MCF 10A (cell line): ENCODE measurements at places on chromosomes 5 and 9.

- DNase-seq: peak; percentile 91
Measured at GRCh38 chr5:72015103-72015548, 92.1 kb upstream of the MAP1B start.

GRCh38 chr5:58407042-58407719, 52.7 kb downstream of the PLK2 start:
- DNase-seq: peak; percentile 57

DNA sequence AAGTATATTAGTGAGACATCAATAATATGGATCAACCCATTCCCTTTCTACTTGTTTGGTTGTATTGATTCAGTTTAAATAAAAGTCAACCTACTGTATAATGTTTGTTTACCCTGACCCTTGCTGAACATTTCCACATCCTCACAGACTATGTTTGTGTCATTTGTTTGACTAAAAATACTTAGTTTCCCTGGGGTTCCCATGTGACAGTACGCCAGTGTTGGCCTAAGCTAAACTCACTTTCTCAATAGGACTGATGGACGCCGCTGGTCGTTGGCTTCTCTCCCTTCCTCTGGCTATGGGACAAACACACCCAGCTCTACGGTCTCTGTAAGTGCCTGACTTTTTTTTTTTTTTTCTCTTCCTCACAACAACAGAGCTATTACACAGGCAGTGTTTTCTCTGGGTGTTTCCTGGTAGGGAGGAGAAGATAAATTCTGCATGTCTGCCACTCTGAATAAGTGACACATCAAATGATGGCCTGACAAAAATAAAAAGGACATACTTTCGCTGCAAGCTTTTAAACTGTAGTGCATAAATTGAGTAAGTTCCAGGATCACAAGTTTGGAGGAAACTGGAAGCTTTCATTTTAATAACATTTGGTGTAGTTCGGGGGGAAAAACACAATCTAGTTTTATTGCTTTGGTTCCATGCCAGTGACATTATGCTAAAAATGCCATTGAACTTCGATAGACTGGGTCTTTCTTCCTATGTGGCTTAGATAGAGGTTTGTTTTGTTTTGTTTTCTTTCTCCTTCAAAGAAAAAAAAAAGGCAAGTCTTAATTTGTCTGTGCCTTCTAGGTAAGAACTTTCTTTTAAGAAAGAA, 101.0 kb downstream of the CD180 start:
- DNase-seq: no peak

DNA sequence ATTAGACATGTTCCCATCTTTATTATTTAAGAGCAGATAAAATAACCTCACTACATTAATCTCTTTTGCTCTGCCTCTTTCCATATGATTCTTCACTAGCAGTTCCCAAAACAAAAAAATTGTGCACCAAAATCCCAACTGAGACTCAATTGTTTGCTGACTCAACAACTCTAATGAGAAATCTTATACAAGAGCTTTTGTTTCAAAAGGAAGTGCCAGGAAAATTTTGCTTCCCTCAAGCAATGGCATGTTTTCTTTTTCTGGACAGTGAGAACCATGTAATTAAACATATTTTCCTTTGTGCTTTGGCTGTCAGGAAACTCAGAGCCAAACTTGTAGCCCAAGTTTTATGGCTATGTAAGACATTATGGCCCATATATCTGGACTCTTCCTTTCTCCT, 62.0 kb downstream of the TMC1 start:
- no peak for DNase-seq

- DNase-seq: peak; percentile 17
Measured at GRCh38 chr5:153670101-153670500, 179.6 kb downstream of the GRIA1 start.

- no peak for DNase-seq
Measured at GRCh38 chr5:135222771-135223170, 176.3 kb downstream of the MACROH2A1 start.

- no peak for DNase-seq
Measured at GRCh38 chr9:37271679-37272078, 150.8 kb upstream of the GRHPR start.

DNA sequence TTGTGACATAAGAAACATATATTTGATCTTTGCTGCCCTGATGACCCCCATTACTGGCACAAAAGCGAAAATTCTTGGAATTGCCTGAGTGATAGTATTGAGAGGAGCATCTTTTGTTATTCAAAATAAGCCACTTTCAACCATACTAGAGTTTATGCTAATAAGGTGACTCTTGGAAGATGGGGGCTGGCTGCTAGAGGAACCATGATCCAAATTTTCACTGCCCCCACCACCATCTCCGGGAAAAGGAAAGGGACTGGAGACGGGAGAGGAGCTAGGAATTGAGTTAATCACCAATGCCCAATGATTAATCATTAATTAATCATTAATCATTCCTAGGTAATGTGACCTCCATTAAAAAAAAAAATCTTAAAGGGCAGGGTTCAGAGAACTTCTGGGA, 25.6 kb downstream of the FBXW11 start:
- DNase-seq: no peak

GRCh38 chr9:127049044-127049443, 73.4 kb downstream of the ANGPTL2 start:
- peak; percentile 96 for DNase-seq

DNA sequence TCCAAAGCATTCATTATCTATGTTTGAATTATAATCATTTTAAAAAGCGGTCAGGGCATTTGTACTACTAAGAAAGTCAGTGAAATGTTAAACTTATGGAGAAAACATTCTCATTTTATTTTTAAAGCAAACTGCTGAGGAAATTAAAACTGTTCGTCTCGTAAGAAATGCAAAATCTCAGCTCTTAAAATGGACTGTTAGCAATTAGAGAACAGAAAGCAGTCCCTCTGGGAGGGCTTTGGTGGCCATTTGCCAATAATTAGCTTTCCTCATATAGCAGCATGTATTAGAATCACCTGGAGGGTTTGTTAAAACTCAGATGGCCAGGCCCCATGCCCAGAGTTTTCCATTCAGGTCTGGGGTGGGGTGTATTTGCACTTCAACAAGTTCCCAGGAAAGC, 120.7 kb upstream of the RASEF start:
- no peak for DNase-seq

DNA sequence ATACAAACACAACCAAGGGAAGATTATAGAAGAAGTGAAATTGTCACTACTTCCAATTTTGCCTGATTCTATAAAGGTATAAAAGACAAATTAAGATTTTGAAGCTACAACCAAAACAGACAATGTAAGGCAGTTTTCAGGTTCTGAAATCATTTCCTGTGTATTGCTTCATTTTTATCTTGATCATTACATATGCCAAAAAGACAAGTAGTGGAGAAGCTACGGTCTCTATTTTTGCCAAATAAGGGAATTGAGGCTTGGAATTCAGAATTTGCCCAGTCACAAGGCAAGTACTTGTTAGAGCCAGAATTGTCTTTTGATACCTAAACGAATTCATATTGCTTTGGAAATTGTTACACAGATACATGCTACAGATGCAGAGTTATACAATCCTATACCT, 20.6 kb downstream of the EDIL3 start:
- DNase-seq: no peak

- DNase-seq: no peak
Measured at GRCh38 chr9:89135591-89136166, 42.9 kb downstream of the SHC3 start.

- DNase-seq: no peak
Measured at GRCh38 chr5:145236983-145237382, 598.2 kb downstream of the PRELID2 start.

- DNase-seq: no peak
Measured at GRCh38 chr5:142478113-142478512, 153.3 kb upstream of the SPRY4 start.

- no peak for DNase-seq
Measured at GRCh38 chr5:43357067-43357466, 43.9 kb upstream of the HMGCS1 start.

GRCh38 chr9:98178874-98179850, 13.3 kb downstream of the CORO2A start:
- no peak for DNase-seq

- DNase-seq: no peak
Measured at GRCh38 chr5:72465601-72466563, 41.3 kb downstream of the ZNF366 start.

GRCh38 chr5:112908854-112909253, 13.2 kb downstream of the REEP5 start:
- no peak for DNase-seq

DNA sequence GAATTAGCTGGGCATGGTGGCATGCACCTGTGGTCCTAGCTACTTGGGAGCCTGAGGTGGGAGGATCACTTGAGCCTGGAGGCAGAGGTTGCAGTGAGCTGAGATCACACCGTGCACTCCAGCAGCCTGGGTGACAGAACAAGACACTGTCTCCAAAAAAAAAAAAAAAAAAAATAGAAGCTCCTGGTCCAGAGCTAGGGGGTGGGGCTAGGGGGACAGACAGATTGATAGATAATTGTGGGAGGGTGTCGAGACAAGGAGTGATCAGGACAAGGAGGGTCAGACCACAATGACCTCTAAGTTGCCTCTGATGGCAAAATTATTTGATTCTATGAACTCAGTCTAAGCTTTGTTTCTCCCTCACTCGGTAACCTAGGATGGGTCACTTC, 6.6 kb upstream of the PHF19 start:
- no peak for DNase-seq

DNA sequence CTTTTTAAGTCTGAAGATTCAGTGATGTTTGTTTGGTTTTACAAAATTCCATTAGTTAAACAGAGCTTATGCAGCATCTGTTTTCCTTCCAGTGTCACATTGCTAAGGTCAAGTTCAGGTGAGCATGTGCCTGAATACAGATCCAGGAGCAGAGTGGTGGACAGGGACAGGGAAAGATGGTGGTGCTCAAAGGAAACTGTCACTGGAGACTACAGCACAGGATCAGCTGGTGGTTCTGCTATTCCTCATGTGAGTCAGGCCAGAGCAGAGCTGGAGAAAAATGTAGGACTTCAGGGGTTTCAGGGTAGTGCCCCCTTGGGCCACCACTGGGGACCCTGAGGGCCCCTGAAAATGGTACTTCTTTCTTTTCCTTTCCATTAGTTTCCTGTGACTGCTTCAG, 283.5 kb upstream of the DAP start:
- no peak for DNase-seq

- DNase-seq: no peak
Measured at GRCh38 chr9:121660367-121660766, 8.9 kb downstream of the DAB2IP start.

GRCh38 chr9:116391306-116391900, 237.8 kb downstream of the PAPPA start:
- peak; percentile 27 for DNase-seq

- DNase-seq: peak; percentile 14
Measured at GRCh38 chr5:54254482-54255198, 55.7 kb downstream of the ARL15 start.

DNA sequence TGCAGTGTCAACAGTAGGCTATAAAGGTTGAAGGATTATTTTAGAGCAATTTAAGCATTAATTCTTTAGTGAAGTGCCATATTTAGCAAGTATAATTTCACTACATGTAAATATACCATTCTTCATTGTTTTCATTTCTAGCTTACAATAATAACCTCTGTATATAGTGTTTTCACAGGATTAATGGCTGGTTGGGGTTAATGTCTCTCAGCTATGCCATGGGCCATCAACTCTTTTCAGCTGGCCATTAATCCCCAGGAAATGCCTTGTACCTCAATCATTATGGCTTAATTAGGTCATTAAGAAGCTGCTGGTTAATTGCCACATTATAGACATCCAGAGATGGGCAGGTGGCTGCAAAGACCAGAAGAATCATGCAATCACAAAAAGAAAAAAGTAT, 715.1 kb downstream of the MAT2B start:
- no peak for DNase-seq

GRCh38 chr5:178551059-178551458, 39.1 kb downstream of the COL23A1 start:
- DNase-seq: peak; percentile 46

DNA sequence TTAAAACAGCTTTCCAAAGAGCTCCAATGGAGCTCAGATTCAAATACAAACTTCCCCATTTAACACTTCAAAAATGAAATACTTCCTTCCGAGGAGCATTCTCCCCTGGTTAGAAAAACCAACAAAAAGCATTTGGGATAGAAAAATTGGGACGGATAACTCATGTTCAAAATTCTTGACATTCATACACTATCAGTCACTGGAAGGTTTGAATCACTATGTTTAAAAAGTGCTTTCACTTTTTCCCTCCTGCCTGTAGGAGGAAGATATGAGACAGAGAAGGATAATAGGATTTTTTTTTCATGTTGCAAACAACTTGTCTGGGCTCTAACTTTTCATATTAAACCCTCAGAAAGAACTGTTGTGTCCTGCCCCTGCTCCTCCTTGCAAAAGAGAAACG, 412.0 kb downstream of the ACTL7B start:
- DNase-seq: peak; percentile 26

DNA sequence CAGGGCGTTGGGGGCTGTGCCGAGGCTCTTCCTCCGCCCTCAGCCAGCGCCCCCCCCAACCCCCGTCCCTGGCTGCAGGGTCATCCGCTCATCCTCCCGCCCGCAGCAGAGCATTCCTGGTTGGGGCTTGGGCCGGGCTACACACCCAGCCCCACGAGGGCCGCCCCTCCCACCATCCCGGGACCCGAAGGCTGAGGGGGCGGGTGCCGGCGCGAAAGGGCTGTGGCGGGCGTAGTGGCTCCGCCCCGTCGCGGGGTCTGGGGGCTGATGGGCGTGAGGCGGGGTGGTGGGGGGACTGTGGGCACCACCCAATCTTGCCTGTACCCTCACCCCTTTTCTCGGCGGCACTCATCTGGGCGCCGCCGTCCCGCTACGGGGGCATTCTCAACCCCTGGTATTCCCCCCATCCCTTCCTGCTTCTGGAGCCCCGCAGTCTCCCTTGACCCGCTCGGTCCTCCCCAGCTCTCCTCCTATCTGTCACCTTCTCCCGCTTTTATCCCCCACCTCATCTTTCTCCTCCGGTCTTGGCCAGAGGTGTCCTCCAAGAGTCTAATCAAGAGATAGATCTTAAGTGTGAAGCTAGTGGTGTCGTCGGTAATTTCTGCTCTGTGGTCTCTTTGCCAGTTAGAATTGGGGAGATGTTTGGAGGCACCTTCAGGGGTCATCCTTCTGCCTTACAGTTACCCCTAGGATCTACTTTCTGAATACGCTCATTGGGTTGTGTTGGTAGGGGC, 1.6 kb downstream of the FER start:
- DNase-seq: peak; percentile 56

- no peak for DNase-seq
Measured at GRCh38 chr9:127660886-127661741, 45.7 kb upstream of the CFAP157 start.
